ENCODE measurements at places on chromosomes 6 and 20. TPM values are rescaled to one million over a fixed set of nuclear protein-coding genes. Genes with fewer than 3 reads are reported as not detected.
A peak's percentile ranks its signal among the peaks of the same experiment; 100 is the strongest.

The GPR6 gene
- not detected for total RNA-seq

The PTPRA gene
- 37.5 TPM for total RNA-seq

The HIVEP2 gene
- 15.6 TPM for total RNA-seq

The PERP gene
- total RNA-seq = 34.6 TPM

The AHI1 gene
- 15.2 TPM for total RNA-seq

The SEMG1 gene
- total RNA-seq = not detected

The TRIM10 gene
- total RNA-seq = not detected

DNA sequence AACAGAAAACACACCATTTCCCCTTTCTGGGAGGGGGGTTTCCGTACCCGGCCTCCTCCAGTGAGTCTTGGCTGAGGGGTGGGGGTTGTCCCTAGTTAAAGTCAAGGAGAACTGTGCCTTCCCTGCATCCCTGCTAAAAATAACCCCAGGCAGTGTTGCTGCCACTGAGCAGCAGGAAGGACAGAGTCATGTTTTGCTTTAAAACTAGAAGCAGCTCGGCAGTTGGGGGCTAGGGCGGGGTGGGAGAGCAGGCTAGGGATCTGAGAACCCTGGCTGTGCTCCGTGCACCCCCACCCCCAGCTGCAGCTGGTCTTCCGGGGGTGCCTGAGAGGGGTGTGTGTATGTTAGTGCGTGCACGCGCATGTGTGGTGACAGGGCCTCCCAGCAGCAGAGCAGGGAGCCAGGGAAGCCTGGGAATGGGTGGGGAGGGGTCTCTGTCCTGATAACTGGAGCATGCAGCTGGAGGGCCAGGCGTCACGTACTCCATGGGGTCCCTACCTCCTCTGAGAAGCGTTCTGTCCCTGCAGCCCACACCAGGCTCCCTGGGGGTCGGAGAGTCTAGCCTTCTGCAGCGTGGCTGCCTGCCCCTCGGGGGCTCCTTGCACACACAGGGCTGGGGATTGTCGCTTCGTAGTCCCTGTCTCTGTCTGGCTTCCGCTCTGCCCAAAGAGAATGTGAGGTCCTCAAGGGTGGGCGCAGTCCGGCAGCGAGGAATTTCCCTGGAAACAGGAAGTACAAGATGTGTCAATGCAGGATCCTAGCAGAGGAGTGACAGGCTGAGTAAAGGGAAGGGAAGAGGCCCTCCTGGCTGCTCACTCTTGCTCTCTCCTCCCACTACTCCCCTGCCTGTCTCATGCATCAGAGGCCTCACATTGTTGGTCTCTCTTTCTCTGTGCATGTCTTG is 16.8 kb upstream of the ARMC12 start:
- peak; percentile 82 for DNase-seq

- no peak for DNase-seq
Measured at GRCh38 chr20:24580006-24580405, 110.6 kb downstream of the SYNDIG1 start.

DNA sequence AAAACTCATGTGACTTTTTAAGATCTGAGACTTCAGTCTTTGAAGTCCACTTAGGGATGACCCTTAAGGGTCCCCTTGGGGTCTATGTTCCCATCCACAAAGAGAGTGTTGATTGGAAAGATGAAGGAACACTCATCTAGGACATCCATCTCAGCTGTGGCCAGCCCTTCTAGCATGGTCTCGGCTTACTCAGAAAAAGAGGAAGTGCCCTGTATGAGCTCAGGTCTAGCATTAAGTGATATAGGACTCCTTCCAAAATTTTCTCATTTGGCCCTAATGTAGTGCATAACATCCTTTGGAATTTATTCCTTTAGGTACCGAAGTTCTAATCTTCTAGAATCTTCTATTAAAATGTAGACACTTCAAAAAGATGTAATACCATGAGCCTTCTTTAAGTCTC is 77.4 kb downstream of the NDUFAF5 start:
- no peak for DNase-seq

DNA sequence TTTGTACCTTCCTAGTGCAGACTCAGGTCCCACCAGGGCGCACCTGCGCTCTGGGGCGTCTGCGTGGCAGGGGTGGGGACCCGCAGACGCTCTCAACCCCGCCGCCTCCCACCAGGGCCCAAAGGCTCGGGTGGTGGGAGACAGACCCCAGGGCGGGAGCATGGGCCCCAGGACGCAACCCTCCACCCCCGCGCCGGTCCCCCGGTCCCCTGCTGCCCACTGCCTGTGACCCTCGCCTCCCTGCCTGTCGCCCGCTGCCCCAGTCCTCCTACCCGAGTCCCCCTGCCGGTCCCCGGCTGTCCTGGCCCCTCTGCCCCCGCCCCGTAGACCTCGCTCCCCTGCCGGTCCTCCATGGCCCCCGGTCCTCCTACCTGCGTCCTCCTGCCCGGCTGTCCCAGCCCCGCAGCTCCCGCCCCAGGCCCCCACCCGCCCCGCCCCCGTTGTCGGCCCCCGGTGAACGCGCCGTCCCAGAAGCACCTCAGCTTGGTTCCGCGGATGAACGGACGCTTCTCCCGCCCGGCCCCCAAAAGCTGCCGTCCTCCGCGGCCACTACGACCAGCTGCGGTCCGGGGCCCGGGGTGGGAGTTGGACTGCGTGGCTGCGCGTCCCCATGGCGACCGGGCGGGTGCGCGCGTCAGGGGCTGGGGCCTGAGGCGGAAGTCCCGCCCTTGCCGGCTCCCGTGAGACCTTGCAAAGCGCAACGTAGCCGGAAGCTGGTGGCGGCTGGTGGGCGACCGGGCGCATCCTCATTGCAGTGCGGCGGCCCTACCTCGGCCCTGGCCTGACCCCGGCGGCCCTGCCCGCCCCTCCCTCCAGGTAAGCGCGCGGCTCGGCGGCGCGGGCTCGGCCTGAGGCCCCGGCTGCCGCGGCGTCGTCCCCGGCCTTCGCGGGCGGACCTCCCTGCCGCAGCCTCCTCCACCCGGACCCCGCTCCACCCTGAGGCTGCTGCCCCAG is at the start of gene ARFGAP1:
TSS of gene ARFGAP1 (plus strand) at position 709 of the 954 bp plus-strand sequence. CDS start 2,768 bp downstream, outside the sequence.
- DNase-seq = peak; percentile 95

DNA sequence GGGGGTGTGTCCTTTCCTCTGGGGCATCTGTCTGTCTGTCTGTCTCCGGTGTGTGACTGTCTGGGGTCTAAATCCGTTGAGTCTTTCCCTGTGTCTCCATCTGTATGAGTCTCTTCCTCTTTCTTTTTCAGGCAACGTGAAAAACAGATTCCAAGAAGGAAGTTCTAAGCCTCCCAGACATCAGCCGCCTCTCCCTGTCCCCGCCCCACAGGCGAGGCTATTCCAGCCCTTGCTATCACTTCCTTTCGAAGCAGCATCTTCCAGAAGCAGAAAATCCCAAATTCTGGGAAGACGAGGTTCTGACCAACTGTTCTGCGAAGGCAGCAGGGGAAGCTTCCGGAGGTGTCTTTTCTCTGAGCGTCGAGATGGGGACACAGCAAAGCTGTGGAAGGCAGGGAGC is 34.0 kb downstream of the PMEPA1 start:
- no peak for DNase-seq

DNA sequence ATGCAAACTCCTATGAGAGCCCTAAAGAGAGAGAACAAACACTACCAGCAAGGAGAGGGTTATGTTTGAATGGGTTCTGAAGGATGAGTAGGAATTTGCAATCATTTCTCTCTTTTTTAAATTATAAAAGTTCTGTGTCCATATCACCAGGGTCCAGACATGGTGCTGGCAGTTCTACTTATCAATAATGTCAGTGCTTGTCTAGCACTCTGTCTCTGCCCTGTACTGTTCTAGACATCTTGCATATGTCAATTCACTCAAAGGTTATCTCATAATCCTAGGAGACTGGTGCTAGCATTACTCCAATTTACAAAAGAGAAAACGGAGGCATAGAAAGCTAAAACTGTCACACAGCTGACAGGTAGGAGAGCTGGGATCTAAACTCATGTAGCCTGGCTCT is 101.3 kb downstream of the VEGFA start:
- DNase-seq = no peak

- no peak for DNase-seq
Measured at GRCh38 chr6:112317461-112317860, 29.7 kb upstream of the RFPL4B start.

DNA sequence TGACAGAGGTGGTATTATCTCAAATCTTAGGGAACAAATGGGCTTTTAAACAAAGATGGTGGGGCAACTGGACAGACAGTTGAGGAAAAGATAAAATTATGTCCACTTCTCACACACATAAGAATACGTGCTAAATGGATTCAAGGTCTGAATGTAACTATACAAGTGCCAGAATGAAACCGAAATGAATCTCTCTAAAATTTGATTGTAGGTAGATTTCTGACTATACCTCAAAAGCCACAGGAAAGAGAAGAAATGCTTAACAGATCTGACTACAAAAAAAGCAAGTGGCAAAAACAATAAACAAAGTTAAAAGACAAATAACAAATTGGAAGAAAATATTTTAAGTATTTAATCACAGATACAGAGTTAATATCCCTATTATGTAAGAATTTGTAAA is 182.7 kb upstream of the OLIG3 start:
- DNase-seq = no peak

DNA sequence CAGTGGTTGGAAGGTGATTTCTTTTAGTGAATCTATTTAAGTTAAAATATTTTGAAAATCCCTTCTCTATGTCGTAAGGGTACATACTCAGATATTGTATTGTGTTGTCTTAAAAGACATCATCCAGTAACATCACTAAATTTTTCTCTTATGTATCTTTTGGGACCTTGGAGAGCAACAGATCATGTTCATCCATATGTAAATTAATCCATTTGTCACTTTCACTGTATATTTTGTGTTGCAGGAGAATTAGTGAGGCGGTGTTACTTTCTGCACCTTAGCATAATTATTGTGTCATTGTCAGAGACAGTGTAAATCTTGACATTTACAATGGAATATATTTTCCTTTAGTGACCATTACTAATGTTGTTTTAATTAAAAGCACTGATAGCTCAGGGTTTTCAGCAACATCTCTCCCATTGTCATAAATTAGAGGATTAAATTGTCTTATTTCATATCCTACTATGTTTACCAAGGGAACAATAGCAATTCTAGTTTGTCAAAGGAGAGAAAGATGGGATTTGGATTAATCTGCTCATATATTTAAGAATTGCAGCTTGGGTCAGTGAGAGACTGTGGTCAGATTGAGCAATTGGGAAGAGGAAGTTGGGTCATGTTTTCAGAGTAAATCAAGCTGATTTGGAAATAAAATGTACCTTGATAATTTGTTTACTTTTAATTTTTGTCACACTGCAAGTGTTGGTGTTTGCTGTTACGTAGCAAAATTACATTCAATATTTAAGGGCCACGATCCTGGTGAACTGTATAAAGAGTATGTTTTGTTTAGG is 22.7 kb downstream of the DOK5 start:
- no peak for DNase-seq

DNA sequence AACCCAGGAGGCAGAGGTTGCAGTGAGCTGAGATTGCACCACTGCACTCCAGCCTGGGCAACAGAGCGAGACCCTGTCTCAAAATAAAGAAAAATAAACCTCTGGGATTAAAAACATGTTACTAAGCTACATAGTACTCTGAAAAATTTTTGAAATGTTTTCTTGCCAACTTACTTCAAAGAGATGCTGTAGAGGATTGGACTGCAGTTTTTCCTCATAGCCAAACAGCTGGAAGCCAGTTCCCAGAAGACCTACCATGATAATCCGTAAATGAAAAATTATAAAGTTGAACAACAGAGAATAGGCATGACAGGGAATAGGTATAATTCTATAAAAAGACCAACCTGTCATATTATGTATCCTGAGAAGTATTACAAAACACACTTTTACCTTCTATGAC is 48.0 kb downstream of the RARS2 start:
- DNase-seq = no peak

GRCh38 chr6:129217701-129218100 is 334.8 kb downstream of the LAMA2 start:
- DNase-seq = no peak

- DNase-seq = no peak
Measured at GRCh38 chr6:3124667-3125066, 6.2 kb downstream of the BPHL start.

GRCh38 chr20:5522422-5522821 is 205.7 kb upstream of the PROKR2 start:
- DNase-seq = no peak

- DNase-seq = no peak
Measured at GRCh38 chr20:58709703-58710039, 17.1 kb downstream of the NPEPL1 start.

GRCh38 chr6:92715991-92716390 is 703.4 kb downstream of the EPHA7 start:
- DNase-seq = no peak

DNA sequence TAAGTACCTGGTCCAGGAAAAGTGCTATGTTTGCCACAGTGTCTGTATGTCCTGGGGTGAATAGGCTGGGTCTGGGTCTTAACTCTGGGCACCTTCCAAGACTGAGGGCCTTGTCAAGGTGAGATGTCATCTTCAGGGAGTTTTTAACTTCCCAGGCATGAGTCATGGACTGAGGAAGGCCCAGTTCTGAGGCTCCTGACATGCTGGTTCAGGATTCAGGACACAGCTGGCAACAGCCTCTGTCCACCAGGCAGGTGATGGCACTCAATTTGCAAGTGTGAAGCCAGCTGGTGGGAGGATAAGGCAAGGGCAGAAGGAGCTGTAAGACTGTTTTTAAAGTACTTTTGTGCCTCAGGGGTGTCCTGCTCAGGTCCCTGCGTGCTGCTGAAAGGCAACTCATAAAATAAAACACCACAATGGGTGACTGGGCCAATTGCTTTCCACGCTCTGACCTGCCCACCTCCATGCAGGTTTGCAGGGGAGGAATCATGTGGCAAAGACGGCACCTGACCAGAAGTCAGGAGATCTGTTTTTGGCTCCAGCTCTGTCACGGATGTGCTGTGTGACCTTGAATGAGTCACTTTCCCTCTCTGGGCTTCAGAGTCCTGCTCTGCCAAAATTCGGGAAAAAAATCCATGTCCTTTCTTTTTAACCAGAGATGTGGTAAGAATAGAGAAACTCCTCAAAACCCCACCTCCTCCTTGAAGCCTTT is 4.9 kb upstream of the PACSIN1 start:
- no peak for DNase-seq

DNA sequence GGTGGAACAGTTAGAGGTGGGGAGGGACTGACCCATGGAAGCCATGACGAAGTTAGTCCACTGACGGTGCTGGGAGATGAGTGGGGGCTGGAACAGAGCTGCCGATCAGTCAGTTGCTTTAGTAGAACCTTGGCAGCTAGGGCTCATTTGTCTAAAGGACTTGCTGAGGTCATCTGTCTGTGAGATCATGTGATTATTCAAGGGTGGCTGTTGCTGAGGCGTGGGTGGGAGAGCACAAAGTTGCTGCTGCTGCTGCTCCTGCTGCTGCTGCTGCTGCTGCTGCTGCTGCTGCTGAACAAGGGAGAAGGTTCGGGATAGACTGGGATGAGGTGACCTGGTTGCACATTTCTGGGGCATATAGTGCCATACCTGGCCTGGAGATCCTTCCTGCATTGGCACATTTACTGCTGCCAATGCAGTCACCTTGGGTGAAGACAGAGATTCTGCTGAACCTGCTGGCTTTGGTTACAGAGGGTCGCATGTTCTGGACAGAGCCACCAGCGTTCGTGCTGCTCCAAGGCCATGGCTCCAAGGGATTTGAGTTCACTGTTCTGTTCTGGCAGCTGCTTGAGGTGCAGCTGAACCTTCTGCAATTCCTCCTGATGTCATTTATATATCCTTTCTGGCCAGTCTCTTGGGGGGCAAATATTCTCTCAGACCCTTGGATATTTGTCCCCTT is 840.5 kb downstream of the HACE1 start:
- DNase-seq = no peak

- no peak for DNase-seq
Measured at GRCh38 chr6:44730771-44731391, 343.4 kb downstream of the CDC5L start.
